Progenitor cell of endocrine pancreas (in vitro differentiated cells): ENCODE measurements at places on chromosomes 7 and 10. TPM values are rescaled to one million over a fixed set of nuclear protein-coding genes. Genes with fewer than 3 reads are reported as not detected.

BMPR1A gene
- 80.7 and 89.7 TPM in 2 replicates for total RNA-seq

SGMS1 gene
- total RNA-seq: 25.0 and 28.5 TPM in 2 replicates

VSIR gene
- 2.6 and 3.6 TPM in 2 replicates for total RNA-seq

ELFN1 gene
- total RNA-seq: 12.3 and 12.9 TPM in 2 replicates

PVRIG gene
- not detected in 2 replicates for total RNA-seq

CRCP gene
- total RNA-seq: 32.4 and 34.8 TPM in 2 replicates

GRM8 gene
- total RNA-seq: 4.2 and 4.5 TPM in 2 replicates

OIT3 gene
- total RNA-seq: 1.1 TPM in 2 replicates

CALML3 gene
- not detected in 2 replicates for total RNA-seq

METTL27 gene
- total RNA-seq: 13.3 and 13.5 TPM in 2 replicates

ENO4 gene
- total RNA-seq: 1.7 and 2.0 TPM in 2 replicates

FLNC gene
- total RNA-seq: 6.9 and 11.7 TPM in 2 replicates

GRCh38 chr7:5204546-5204945 lies 14.5 kb downstream of the WIPI2 start:
- DNase-seq: no peak
- H3K27ac ChIP-seq: no peak overlapping the region
- H3K27me3 ChIP-seq: no peaks in the 10 kb centered on the region
- H3K36me3 ChIP-seq: peaks cover 19% of the 10 kb centered on the region
- H3K4me1 ChIP-seq: peaks cover 7% of the 10 kb centered on the region

DNA sequence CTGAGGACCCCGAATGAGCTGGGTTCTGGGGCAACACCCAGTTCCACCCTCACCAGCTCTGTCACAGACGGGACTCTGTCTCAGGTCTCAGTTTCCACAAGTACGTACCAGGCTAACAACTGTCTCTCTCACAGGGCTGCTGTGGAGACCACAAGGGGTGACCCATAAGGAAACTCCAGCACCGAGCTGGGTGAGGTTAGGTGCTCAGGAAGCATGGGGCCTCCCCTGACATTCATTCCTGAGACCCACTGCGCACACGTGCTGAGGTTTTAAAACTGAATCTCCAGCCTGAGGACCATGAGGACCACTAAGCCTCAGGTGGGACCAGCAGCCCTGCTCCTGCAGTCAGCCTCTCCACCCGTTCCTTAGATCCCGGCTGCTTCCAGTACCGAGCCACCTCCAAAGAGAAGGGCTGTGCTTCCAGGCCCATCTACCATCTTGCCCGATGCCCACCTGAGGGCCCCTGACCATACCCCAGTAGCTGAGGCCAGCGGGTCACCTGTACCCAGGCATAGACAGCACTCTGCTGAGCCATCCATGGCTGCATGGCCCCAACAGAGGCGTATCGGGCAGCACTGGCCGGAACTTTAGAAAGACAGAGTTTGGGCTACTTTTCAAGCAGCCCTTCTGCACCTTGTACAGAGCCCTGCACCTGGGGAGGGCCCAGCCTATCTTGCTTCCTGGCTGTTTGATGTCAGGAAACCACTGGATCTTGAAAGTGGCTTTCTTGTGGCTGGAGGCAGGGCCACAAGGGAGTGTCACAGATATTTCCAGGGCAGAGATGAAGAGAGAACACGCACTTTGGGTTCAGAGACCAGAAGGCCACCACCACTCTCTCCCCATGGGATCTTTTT lies 18.7 kb downstream of the HSPA12A start:
- DNase-seq: no peak
- no peak overlapping the region for H3K4me3 ChIP-seq
- no peaks in the 10 kb centered on the region for H3K36me3 ChIP-seq
- H3K4me1 ChIP-seq: peaks cover 20% of the 10 kb centered on the region
- H3K27me3 ChIP-seq: no peaks in the 10 kb centered on the region

DNA sequence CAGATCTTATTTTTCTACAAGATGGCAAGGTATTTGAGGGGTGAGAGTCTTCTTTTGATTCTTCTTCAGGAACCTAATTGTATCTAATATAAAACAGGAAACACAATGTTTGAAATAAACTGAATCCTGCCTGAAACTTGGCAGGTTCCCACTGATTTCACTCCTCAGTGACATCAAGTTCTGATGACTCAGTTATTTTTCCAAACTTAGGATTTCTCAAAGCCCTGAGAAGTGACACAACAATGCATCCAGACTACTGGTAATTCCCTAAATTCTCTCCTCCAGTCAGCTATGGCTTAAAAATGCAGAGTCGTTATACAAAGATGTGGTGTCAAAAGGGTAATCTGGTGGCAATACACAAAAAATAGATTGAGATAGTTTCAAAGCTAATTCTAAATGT lies 80.9 kb downstream of the ABLIM1 start:
- H3K4me3 ChIP-seq: no peak overlapping the region
- no peaks in the 10 kb centered on the region for H3K36me3 ChIP-seq
- no peak overlapping the region for H3K27ac ChIP-seq
- no peaks in the 10 kb centered on the region for H3K4me1 ChIP-seq
- peaks cover 5% of the 10 kb centered on the region for H3K27me3 ChIP-seq

GRCh38 chr10:24451325-24451820 lies 242.4 kb downstream of the KIAA1217 start:
- peaks cover 30% of the 10 kb centered on the region for H3K4me1 ChIP-seq
- peaks cover 20% of the 10 kb centered on the region for H3K36me3 ChIP-seq
- no peaks in the 10 kb centered on the region for H3K27me3 ChIP-seq
- DNase-seq: no peak
- no peak overlapping the region for H3K4me3 ChIP-seq
- peak overlapping the region; percentile 78 for H3K27ac ChIP-seq

GRCh38 chr10:100724531-100725027 lies 20.8 kb upstream of the PAX2 start:
- no peak overlapping the region for H3K4me3 ChIP-seq
- no peaks in the 10 kb centered on the region for H3K36me3 ChIP-seq
- H3K27me3 ChIP-seq: peaks cover 93% of the 10 kb centered on the region
- DNase-seq: no peak
- peaks cover 3% of the 10 kb centered on the region for H3K4me1 ChIP-seq

DNA sequence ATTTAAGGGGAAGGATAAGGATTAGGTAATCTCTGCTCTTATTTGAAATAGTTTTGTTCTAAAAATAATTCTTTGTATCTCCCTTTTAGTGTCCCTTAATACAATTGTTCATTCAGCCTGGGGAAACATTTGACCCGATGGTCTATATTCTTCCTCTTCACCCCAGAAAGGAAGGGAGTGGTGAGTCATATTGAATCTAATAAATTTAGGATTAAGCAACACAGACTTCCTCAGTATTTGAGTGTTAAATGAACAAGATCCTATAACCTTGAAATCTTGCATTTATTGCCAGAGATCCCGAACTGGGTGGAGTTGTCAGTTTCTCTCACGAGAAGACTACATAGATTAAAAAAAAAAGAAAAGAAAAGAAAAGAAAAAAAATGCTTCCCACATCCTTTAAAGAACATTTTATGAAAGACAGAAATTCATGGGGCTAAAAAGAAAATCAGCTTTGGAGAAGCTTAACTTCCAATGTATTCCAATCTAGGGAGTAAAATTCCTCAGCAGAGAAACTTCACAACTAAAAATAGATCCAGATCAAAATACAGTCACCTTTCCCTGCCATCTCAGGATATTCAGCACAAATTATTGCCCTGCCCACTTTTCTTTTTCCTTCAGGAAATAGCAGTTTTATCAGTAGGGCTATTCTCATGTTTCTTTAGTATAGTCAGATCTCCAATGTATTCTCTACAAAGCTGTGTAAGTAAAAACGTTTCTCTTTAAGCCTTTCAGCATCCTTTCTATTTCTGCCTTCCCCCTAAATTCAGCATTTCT lies 82.2 kb downstream of the SEMA3D start:
- no peaks in the 10 kb centered on the region for H3K36me3 ChIP-seq
- H3K4me3 ChIP-seq: no peak overlapping the region
- H3K27me3 ChIP-seq: no peaks in the 10 kb centered on the region
- H3K27ac ChIP-seq: no peak overlapping the region

- DNase-seq: no peak
- H3K27me3 ChIP-seq: peaks cover 24% of the 10 kb centered on the region
- peaks cover 5% of the 10 kb centered on the region for H3K4me1 ChIP-seq
- no peak overlapping the region for H3K4me3 ChIP-seq
Measured at GRCh38 chr10:77500754-77501151, 136.9 kb downstream of the KCNMA1 start.

GRCh38 chr7:105530546-105530945 lies 1.5 kb upstream of the RINT1 start:
- H3K36me3 ChIP-seq: no peaks in the 10 kb centered on the region
- no peak overlapping the region for H3K4me3 ChIP-seq
- no peaks in the 10 kb centered on the region for H3K27me3 ChIP-seq
- H3K27ac ChIP-seq: no peak overlapping the region

DNA sequence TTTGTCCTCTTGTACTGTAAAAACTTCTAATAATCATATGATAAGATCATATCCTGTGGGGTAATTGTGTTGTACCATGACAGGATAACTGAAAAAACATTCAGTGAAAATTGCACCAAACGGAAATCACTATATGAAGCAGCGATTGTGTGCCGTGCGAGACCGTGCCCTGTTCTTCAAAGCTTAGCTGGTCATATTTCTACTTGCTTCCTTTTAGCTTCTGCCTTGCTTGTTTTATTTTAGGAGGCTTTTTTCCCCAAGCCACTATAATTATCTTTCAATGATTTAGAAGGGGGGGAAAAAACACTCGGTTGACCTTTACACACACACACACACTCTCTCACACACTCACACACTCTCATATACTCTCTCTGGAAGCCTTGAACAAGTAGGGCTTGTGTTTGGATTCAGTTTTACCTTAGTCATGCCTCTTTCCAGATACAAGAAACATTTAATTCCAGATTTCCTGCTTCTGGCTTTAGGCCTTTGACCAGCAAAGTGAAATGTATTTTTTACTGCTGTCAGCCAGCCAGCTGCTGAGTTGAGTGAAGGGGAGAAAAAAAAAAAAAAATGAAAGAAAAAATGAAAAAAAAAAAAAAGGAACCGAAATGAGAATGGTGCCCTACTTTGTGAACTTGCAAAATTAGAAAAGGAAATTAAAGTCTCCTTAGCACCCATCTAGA lies 181.4 kb downstream of the ARID5B start:
- no peak overlapping the region for H3K4me3 ChIP-seq
- H3K27me3 ChIP-seq: no peaks in the 10 kb centered on the region
- DNase-seq: no peak
- peaks cover 13% of the 10 kb centered on the region for H3K36me3 ChIP-seq
- peaks cover 29% of the 10 kb centered on the region for H3K4me1 ChIP-seq
- H3K27ac ChIP-seq: peak overlapping the region; percentile 25

- no peak overlapping the region for H3K4me3 ChIP-seq
- peaks cover 34% of the 10 kb centered on the region for H3K27me3 ChIP-seq
- no peaks in the 10 kb centered on the region for H3K36me3 ChIP-seq
- H3K27ac ChIP-seq: no peak overlapping the region
Measured at GRCh38 chr10:77032188-77032570, 605.4 kb downstream of the KCNMA1 start.

DNA sequence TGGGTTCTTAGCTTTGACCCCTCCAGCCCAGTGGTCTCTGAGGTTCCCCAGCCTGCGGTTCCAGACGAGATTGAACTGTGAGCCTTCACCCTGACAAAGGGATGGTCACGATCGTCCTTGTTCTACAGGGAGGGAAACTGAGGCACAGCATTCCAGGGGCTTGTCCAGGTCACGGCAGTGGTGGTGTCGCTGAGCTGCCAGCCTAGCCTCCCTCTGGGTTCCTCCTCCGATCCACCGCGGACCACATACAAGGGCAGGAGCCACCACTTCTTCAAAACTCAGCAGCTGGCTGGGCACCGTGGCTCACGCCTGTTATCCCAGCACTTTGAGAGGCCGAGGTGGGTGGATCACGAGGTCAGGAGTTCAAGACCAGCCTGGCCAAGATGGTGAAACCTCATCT lies 35.8 kb downstream of the ELFN1 start:
- H3K27ac ChIP-seq: no peak overlapping the region
- H3K4me3 ChIP-seq: no peak overlapping the region
- peaks cover 27% of the 10 kb centered on the region for H3K36me3 ChIP-seq
- H3K4me1 ChIP-seq: no peaks in the 10 kb centered on the region

DNA sequence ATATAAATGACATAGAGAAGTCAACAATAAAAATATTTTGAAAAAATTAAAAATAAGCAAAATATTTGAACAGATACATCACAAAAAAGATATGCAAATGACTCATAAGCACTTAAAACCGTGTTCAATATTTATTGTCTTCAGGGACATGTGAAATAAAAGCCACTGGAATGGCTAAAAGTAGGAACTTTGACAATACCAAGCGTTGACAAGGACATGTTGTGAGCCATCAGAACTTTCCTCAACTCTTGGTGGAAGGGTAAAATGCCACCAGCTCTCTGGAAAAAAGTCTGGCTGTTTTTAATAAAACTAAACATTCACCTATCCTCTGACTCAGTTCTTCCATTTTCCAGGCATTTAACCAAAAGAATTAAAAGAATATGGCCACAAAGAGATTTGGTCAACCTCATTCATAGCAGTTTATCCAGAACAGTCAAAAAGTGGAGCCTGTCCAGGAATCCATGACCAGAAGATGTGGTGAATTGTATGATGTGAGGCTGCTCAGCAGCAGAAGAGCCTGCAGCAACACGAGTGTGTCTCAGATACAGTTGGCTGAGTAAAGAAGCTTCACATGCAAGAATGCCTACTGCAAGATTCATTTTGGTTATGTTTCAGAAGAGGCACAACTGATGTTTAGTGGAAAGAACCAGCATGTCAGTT lies 7.1 kb upstream of the KLF6 start:
- no peaks in the 10 kb centered on the region for H3K27me3 ChIP-seq
- DNase-seq: no peak
- peaks cover 5% of the 10 kb centered on the region for H3K4me1 ChIP-seq

DNA sequence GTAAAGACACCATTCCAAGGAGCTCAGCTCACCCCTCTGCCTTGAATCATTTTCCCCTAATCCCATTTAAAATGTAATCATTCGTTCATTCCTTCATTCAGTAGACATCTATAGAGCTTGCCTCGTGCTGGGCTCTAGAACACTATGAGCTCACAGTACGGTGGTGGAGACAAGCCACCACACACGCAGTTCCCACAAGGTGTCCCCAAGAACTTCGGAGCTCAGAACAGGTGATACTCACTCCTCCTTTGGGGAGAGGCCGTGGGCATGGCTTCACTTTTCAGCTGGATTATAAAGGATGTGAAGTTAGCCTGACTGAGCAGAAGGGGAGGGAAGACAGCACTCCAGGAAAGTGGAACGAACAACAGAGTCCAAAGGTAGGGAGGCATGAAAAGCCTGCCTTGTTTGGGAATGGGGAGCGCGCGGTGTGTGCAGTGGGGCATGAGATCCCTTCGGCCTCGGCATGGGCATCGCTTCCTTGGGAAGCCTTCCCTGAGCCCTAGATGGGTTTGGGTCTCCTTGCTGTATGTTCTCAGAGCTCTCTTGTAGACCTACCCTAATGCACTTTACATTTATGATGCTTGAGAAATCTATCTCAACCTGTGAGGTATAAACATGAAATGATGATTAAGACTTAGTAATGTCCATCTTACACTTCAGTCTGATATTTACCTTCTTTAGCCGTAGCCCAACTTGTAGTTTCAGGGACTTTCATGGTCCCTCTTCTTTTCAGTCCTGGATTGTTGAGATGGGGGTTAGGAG lies 809 bp upstream of the OGA start:
- peak overlapping the region; percentile 100 for H3K27ac ChIP-seq
- H3K4me1 ChIP-seq: peaks cover 25% of the 10 kb centered on the region
- no peaks in the 10 kb centered on the region for H3K27me3 ChIP-seq
- DNase-seq: no peak
- peak overlapping the region; percentile 98 for H3K4me3 ChIP-seq
